Epithelial cell of alveolus of lung (primary cell): ENCODE measurements at places on chromosomes 1 and 21. TPM values are rescaled to one million over a fixed set of nuclear protein-coding genes. Genes with fewer than 3 reads are reported as not detected.

The IGSF21 gene
- total RNA-seq: not detected in 2 replicates

The TFF2 gene
- total RNA-seq: not detected in 2 replicates

The FAM72D gene
- total RNA-seq: 0.40 and 1.6 TPM in 2 replicates

The CTSE gene
- 0.13 TPM in 1 of 2 replicates, not detected in the other for total RNA-seq

The PIGR gene
- not detected in 2 replicates for total RNA-seq

The PRDM2 gene
- 6.5 and 21.4 TPM in 2 replicates for total RNA-seq

The COL11A1 gene
- 3.3 and 8.0 TPM in 2 replicates for total RNA-seq

The FBXO44 gene
- total RNA-seq: 9.3 and 20.0 TPM in 2 replicates

The PCSK9 gene
- total RNA-seq: 1.8 and 40.5 TPM in 2 replicates

The CLDN14 gene
- 0.39 TPM in 1 of 2 replicates, not detected in the other for total RNA-seq

The SPATA45 gene
- total RNA-seq: not detected in 2 replicates

The ERICH3 gene
- total RNA-seq: not detected in 2 replicates

The ANKRD34A gene
- 0.24 and 1.0 TPM in 2 replicates for total RNA-seq

The AADACL3 gene
- total RNA-seq: not detected in 2 replicates

The TP73 gene
- total RNA-seq: 0.16 and 0.26 TPM in 2 replicates

The PGLYRP4 gene
- total RNA-seq: not detected in 2 replicates

The PPFIA4 gene
- 0.65 and 12.5 TPM in 2 replicates for total RNA-seq

The GJC2 gene
- 2.6 and 4.6 TPM in 2 replicates for total RNA-seq

The KIAA1614 gene
- total RNA-seq: 5.2 and 10.5 TPM in 2 replicates

The ZFP69B gene
- total RNA-seq: 0.32 and 4.5 TPM in 2 replicates

The ARHGEF16 gene
- total RNA-seq: 0.08 and 1.2 TPM in 2 replicates

The KCNE1 gene
- total RNA-seq: not detected in 2 replicates

The OLFML2B gene
- 1.9 and 14.5 TPM in 2 replicates for total RNA-seq

The DDX59 gene
- total RNA-seq: 8.7 and 13.1 TPM in 2 replicates

The CFAP126 gene
- not detected in 2 replicates for total RNA-seq

The CD5L gene
- not detected in 2 replicates for total RNA-seq

The LCE1A gene
- total RNA-seq: not detected in 2 replicates

The DPM3 gene
- 87.8 and 104 TPM in 2 replicates for total RNA-seq

The CD1B gene
- not detected in 2 replicates for total RNA-seq

The B3GALT2 gene
- total RNA-seq: 0.24 and 1.8 TPM in 2 replicates

The TENT5C gene
- 0.08 and 0.78 TPM in 2 replicates for total RNA-seq

The LCE1F gene
- not detected in 2 replicates for total RNA-seq

The TNN gene
- 0.08 TPM in 1 of 2 replicates, not detected in the other for total RNA-seq

The DEPDC1 gene
- total RNA-seq: 26.9 and 36.0 TPM in 2 replicates
